Esophagus squamous epithelium (tissue), 5 donors: ENCODE measurements at places on chromosomes 1 and 21.

- DNase-seq = no peak
These were observed at the start of gene NAV1 for GRCh38 chr1:201538612-201539551. TSS of gene NAV1 (plus strand) at chr1:201539127. CDS start at chr1:201622885, 83,758 bp downstream.

GRCh38 chr1:231632119-231632518 lies 5.5 kb downstream of the DISC1 start:
- DNase-seq = no peak

DNA sequence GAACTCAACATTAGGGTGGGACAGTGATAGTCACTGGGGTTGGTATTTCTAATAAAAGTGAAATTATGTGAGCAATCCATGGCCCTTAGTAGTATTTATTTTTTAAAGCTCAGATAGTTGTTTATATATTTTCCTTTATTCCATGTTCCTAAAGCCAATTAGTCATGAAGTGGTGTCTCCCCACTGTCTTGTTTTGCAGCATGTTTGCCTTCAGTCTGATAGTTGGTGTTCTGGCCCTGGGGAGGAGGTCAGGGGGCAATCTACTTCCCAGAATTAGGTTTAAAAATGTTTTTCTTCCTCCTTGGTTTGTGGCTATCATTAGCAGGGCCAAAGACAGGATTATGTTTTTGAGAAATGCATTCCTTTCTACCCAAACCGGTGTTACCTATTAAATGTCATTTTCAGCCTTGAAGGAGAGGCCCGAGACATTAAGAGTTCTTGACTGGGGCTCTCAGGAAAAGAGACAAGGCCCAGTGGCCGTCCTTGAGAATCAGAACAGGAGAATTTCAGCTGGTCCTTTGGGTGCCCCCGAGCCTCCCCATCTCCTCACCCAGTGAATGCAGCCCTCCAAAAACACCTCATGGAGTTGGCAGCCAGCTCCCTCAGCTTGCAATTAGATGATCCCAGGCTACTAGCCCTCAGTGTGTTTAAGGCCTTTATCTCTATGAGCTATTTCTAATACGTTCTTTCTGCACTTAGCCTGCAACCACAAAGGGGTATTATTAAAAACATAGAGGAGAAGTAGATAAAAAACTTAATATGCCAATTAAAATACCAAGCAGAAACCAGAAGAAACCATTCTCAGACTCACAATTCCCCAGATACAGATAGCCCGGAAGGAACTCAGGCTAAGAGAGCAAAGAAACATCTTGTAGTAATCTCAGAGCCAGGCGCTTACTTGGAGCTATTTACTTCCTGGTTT lies 71.3 kb upstream of the NGF start:
- no peak for DNase-seq

- no peak for DNase-seq
These were observed 120.4 kb downstream of the SNX7 start for GRCh38 chr1:98781906-98782305.

DNA sequence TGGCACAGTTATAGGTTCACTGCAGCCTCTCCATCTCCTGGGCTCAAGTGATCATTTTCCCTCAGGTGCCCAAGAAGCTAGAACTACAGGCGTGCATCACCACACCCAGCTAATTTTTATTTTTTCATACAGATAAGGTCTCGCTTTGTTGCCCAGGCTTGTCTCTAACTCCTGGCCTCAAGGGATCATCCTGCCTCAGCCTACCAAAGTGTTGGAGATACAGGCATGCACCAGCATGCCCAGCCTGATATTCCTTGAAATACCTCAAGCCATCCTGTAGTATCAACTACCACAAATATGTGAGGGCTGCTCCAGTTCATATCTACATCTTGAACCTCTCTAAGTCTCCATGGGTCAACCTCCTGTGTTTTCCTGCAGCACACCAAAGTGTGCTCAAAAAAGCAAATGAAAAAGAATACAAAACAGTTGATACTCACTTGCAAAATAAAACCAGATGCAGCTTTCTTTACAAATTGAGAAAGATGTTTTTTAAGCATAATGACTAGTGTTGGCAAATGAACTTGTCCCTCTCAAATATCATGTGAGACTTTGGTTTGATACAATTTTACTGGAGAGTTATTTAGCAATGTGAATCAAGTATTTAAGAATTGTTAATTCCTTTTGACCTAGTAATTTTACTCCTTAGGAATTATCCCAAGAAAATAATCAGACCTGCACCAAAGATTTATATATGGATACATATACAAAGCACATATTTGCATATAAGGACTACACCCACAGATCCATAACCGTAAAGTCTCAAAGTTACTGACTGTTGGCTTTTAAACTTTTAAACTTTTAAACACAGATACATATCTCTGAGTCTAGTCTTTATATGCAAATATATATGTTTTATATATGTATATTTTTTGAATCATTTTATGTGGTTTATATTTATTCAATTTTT lies 197.7 kb downstream of the NRIP1 start:
- no peak for DNase-seq

DNA sequence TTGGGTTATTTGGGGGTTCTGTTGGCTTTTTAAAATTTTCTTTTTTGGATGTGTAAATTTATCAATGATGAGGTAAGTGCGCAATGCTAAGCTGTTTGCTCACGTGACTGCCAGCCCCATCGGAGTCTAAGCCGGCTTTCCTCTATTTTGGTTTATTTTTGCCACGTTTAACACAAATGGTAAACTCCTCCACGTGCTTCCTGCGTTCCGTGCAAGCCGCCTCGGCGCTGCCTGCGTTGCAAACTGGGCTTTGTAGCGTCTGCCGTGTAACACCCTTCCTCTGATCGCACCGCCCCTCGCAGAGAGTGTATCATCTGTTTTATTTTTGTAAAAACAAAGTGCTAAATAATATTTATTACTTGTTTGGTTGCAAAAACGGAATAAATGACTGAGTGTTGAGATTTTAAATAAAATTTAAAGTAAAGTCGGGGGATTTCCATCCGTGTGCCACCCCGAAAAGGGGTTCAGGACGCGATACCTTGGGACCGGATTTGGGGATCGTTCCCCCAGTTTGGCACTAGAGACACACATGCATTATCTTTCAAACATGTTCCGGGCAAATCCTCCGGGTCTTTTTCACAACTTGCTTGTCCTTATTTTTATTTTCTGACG lies 3.1 kb downstream of the OLIG2 start:
- DNase-seq = no peak

GRCh38 chr1:53344921-53345838 lies 17.3 kb upstream of the LRP8 start:
- DNase-seq = no peak

DNA sequence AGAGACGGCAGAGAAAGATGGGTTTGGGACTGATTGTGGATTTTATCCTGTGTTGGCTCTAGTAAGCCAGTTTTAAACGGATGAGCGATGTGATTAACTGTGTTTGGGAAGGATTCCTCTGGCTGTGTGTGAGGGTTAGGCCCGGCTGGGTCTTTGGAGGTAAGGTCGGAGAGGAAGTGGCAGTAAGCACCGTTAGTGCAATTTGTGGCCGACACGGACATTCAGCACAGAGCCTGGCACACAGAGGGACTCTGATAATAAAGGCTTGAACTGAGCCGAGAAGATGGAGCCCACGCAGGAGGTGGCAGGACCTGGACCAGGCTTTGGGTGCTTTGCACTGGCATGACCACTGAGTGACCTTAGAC lies 1.3 kb downstream of the MTFR1L start:
- DNase-seq = no peak
